ENCODE measurements at places on chromosomes 12 and 14. TPM values are rescaled to one million over a fixed set of nuclear protein-coding genes. Genes with fewer than 3 reads are reported as not detected.

GRCh38 chr12:93882763-93883162 is 205.6 kb downstream of the CRADD start:
- no peak for DNase-seq

GRCh38 chr12:18966954-18967353 is 162.6 kb upstream of the PLEKHA5 start:
- DNase-seq: no peak

- no peak for DNase-seq
Measured at GRCh38 chr12:127389923-127390322, 877.0 kb upstream of the TMEM132C start.

GRCh38 chr12:43742106-43742505 is 16.5 kb downstream of the PUS7L start:
- no peak for DNase-seq

DNA sequence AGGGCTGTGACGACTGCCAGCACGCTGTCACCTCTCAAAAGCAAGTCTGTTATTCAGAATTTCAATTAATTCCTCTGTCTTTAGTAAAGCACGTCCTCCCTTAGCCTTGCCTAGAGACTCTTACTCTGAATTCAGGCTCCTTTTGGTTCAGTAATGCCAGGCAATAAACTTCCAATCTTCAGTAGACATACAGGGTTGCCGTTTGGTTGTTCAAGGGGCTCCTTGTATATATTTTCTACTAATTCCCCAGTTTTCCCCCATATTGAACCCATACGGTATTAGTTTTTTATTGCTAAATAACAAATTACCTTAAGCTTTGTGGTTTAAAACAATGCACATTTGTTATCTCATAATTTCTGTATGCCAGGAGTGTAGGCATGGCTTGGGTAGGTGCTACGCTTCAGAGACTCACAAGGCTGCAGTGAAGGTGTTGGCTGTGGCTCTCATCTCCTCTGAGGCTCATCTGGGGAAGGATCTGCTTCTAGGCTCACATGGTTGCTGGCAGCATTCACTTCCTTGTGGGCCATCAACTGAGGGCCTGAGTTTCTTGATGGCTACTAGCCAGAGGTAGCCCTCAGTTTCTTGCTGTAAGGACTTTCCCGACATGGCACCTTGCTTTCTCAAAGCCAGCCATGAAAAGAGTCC is 7.3 kb upstream of the CLECL1 start:
- DNase-seq: no peak

DNA sequence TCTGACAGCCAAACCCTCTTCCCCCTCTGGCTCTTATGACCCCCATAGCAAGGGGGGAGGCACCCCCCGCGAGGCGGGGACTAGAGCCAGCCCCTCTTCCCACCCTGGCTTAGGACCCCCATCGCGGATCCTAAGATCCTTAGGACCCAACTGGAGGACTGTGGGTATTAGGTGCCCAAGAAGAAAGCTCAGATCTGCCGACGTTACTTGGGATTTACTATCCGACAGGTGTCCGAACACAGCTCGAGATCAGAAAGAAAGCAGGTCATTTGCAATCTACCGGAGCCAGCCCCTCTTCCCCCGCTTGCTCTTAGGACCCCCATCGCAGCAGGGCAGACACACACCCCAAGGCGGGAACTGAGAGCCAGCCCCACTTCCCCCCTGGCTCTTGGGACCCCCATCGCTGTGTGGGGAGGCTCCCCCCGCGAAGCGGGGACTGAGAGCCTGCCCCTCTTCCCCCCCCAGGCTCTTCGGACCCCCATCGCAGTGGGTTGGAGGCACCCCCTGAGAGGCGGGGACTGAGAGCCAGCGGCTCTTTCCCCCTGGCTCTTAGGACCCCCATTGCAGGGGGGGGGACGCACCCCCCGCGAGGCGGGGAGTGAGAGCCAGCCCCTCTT is 46.8 kb downstream of the DDX11 start:
- DNase-seq: no peak

COA8 gene
- 17.2 TPM for total RNA-seq

C12orf54 gene
- not detected for total RNA-seq

SELPLG gene
- 14.2 TPM for total RNA-seq

SGPP1 gene
- total RNA-seq: 21.1 TPM
